Vein endothelial cell (primary cell): ENCODE measurements at places on chromosomes 7 and 10. TPM values are rescaled to one million over a fixed set of nuclear protein-coding genes. Genes with fewer than 3 reads are reported as not detected.

The IFIT1B gene
- total RNA-seq, result not detected in 2 replicates

The CFAP43 gene
- total RNA-seq, result 0.10 TPM in 1 of 2 replicates, not detected in the other

The ACADSB gene
- 3.3 and 5.3 TPM in 2 replicates for total RNA-seq

The GPR15LG gene
- not detected in 2 replicates for total RNA-seq

The TMEM213 gene
- not detected in 2 replicates for total RNA-seq

The FKBP6 gene
- not detected in 2 replicates for total RNA-seq

The LDB3 gene
- total RNA-seq, result not detected in 2 replicates

The LLCFC1 gene
- total RNA-seq, result not detected in 2 replicates
